ENCODE measurements at places on chromosomes 7 and 10.

- no peak for DNase-seq
- H3K36me3 ChIP-seq: no peaks in the 10 kb centered on the region
- no peak overlapping the region for H3K4me3 ChIP-seq
- no peaks in the 10 kb centered on the region for H3K27me3 ChIP-seq
- no peaks in the 10 kb centered on the region for H3K4me1 ChIP-seq
Observed at GRCh38 chr10:110758898-110759297, 112.8 kb upstream of the PDCD4 start.

- no peaks in the 10 kb centered on the region for H3K36me3 ChIP-seq
- H3K27me3 ChIP-seq: peaks cover 1% of the 10 kb centered on the region
- no peak overlapping the region for H3K27ac ChIP-seq
- peak overlapping the region; percentile 38 for H3K4me3 ChIP-seq
Observed at GRCh38 chr7:522071-522950, 2.7 kb upstream of the PDGFA start.

- H3K4me1 ChIP-seq: no peaks in the 10 kb centered on the region
- no peaks in the 10 kb centered on the region for H3K27me3 ChIP-seq
- no peak overlapping the region for H3K4me3 ChIP-seq
- no peak overlapping the region for H3K27ac ChIP-seq
- DNase-seq: no peak
Observed at GRCh38 chr7:69610374-69611084, 12.3 kb downstream of the AUTS2 start.

GRCh38 chr7:875051-875450, 1.3 kb upstream of the GET4 start:
- DNase-seq: no peak
- peak overlapping the region; percentile 42 for H3K27ac ChIP-seq
- peaks cover 31% of the 10 kb centered on the region for H3K4me1 ChIP-seq
- no peaks in the 10 kb centered on the region for H3K27me3 ChIP-seq
- no peak overlapping the region for H3K4me3 ChIP-seq
- H3K36me3 ChIP-seq: peaks cover 4% of the 10 kb centered on the region

- H3K4me3 ChIP-seq: peak overlapping the region; percentile 87
- H3K4me1 ChIP-seq: peaks cover 22% of the 10 kb centered on the region
- DNase-seq: no peak
- H3K36me3 ChIP-seq: no peaks in the 10 kb centered on the region
- no peaks in the 10 kb centered on the region for H3K27me3 ChIP-seq
- no peak overlapping the region for H3K27ac ChIP-seq
Observed at GRCh38 chr10:93600446-93601145, 439 bp downstream of the RBP4 start.

All from Caco-2 (cell line).